Caudate nucleus (tissue), 63 donors: ENCODE measurements at places on chromosomes 1 and 21.

GRCh38 chr1:176517484-176517883 is 54.5 kb downstream of the PAPPA2 start:
- DNase-seq = no peak

- DNase-seq = no peak
These were observed 169.2 kb downstream of the DHRS3 start for GRCh38 chr1:12448746-12449177.

- DNase-seq = no peak
These were observed 4.1 kb downstream of the EIF2D start for GRCh38 chr1:206608108-206608698.

- DNase-seq = no peak
These were observed 123.0 kb downstream of the DYRK1A start for GRCh38 chr21:37489553-37489952.

DNA sequence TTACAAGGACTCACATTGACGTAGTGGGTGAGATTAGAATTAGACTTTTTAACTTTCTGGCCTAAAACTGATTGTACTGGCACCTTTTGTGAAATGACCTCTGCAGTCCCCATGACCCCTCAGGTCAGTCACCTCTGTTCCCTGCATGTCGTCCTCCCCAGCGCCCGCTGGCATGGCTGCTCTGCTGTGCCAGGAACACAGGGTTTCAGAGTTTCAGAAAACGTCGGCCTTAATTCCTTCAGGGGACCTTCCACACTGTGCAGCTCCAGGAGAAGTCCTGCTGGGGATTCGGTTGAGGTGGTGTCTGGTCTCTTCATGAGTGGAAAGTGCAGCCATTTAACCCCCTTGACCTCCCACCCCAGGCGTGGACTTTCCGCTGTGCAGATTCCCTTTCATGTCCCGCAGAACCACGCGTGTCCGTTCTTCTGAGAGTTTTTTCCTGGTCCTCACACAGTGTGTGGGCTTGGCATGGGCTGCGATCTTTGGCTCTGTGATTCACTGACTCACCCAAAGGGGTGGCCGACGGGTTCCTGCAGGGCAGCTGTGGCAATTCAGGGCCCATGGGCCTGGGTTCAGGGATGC is 158.4 kb upstream of the COL6A1 start:
- DNase-seq = no peak

DNA sequence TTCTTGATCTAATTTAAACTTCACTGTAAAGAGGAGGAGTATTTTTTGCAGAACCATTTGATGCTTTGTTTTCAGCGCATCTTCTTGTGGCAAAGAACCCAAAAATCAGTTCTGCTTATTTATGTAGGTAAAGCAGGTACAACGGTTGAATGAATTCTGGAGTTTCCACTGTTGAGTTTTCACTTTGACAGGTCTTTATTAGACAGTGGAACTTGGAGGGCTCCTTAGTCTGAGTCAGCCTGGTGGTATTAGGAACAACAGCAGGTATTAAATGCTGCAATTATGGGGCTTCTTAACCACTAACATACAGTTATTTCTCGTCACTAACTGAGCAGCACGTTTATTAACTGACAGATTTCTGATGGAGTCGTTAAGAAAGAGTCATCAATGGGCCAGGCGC is 1.2 kb downstream of the LRIG2 start:
- no peak for DNase-seq
